ENCODE measurements at places on chromosomes 6 and 20. TPM values are rescaled to one million over a fixed set of nuclear protein-coding genes. Genes with fewer than 3 reads are reported as not detected.

The BFSP1 gene
- 1.8 TPM for polyA plus RNA-seq

The PROCR gene
- 6.0 TPM for polyA plus RNA-seq

The NNAT gene
- polyA plus RNA-seq, result not detected

DNA sequence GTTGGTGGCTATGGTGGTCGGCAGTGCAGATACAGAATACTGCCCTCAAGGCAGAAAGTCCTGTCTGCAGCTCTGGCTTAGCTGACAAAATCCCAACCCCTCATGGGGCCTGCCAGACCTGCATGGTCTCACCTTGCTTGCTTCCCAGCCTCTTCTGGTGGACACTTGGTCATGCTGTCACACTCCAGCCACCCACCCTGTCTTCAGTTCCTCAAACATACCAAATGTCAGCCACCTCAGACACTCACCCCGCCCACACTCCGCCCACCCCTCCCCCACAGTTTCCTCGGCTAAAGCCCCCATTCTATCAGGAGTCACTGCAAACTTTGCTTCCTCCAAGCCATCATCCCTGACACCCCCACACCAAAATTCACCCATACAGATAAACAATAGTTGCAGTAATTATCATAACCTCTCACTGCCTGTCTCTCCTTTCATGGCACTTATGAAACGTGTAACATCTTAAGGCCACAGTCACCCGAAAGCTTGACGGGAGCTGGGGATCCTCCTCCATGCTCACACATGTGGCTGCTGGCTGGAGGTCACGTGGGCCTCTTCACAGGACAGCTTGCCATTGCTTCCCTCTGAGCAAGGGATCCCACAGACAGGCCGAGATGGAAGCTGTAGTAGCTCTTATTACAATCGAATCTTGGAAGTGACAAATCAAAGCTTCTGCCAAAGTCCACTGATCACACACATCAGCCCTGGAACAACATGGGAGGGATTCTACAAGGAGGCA is 202.2 kb downstream of the PTPRT start:
- no peak for DNase-seq
- no peak overlapping the region for H3K4me3 ChIP-seq
- no peaks in the 10 kb centered on the region for H3K36me3 ChIP-seq

GRCh38 chr20:57007171-57007540 is 259.3 kb downstream of the BMP7 start:
- no peaks in the 10 kb centered on the region for H3K36me3 ChIP-seq
- no peak for DNase-seq
- no peaks in the 10 kb centered on the region for H3K4me1 ChIP-seq
- H3K27me3 ChIP-seq, result peaks cover 31% of the 10 kb centered on the region
- no peak overlapping the region for H3K4me3 ChIP-seq

GRCh38 chr20:16158976-16159286 is 414.3 kb downstream of the KIF16B start:
- peaks cover 1% of the 10 kb centered on the region for H3K27me3 ChIP-seq
- no peak overlapping the region for H3K27ac ChIP-seq
- no peak overlapping the region for H3K4me3 ChIP-seq

DNA sequence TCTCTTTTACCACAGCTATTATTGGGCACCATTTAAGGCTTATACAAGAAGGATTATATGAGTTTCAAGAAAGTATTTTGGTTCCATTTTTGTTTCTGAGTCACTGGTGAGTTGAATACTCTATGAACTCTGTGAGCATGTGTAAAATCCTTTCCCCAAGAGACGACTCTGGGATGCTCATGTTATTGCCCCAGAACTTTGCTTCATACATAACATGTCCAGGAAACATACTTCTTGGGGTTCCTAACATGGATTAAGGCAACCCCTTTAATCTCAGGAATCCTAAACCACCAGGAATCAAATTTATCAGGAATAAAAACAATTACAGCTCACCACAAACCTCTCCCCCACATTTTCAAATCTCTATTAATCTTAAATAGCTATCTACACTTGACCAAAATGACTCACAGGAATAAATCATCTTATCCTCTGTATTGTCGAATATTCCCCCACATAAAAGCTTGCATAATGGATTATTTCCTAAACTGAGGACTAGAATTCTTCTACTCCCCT is 117.5 kb upstream of the COL21A1 start:
- no peak for DNase-seq
- H3K4me1 ChIP-seq, result no peaks in the 10 kb centered on the region
- H3K27me3 ChIP-seq, result peaks cover 7% of the 10 kb centered on the region
- H3K4me3 ChIP-seq, result no peak overlapping the region
